ENCODE measurements at places on chromosomes 4 and X.

- DNase-seq, result peak; percentile 85
Observed at GRCh38 chr4:152100379-152101201, 339.8 kb upstream of the GATB start.

DNA sequence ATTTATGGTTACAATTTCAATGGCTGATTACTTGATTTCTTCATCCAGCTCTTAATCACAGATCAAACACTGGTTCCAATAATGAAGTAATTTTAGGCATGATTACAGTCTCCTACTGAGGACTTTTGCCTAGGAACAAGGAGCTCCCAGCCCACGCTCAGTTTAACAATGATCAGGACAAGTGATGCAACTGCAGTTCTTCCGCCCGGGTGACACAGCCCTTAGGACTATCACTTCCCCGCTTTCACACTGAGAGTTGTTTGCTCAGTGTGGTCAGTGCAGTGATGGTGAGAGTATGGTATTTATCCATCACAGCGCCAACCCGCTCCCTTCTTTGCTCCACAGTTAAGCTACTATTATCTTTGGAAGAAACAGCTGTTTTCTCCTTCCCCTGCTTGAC is 203.2 kb upstream of the MBNL3 start:
- no peak for DNase-seq

DNA sequence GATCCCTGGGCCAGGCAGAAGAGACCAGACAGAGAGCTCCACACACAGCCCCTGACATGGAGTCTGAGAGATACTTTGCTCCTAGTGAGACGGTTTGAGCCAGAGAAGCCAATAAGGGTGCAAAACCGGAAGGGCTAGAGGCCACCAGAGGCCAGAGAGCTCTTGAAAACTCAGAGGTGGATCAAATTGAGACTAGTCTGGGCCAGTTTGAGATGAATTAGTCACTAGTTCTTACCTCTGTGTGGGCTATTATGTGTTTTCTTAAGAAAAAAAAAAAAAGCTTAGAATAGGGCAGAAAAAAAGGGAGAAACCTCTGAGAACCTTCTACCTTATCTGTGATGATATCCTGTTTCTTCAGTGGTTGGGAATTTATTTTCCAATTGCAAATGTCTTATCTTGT is 110.4 kb upstream of the EDNRA start:
- DNase-seq, result no peak

DNA sequence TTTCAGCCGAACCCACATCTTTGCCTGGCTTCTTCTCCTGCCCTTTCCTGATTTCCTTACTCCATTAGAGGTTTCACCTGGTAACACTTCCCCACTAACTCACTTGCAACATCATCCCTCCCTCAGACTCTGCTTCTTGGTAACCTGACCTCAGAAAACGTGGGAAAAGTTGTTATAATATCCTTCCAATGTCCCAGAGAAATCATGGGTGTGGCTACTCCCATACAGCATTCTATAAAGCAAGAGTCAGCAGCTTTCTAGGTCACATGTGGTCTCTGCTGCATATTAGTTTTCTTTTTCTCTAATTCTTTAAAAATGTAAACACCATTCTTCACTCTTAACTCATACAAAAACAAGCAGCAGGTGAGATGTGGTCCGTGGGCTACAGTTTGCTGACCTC is 283.1 kb upstream of the MAOA start:
- DNase-seq, result no peak

DNA sequence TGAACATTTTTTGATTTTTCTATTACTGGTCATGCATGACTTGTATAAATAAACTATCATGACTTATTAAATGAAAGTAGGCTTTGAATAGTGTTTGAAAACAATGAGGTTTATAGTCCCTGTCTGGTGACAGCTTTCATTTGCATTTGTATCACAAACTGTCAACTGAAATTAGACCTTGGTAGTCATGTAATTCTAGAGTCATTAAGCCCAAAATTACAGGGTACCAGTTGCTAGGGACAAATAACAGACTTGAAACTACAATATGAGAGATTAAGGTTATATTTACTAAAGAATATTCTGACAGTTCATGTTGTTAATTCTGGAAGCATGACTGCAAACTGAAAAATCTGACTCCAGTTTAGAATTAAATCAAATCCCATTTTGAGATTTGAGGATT is 9.2 kb upstream of the VAMP7 start:
- DNase-seq, result no peak
